ENCODE measurements at places on chromosomes 6 and 20. TPM values are rescaled to one million over a fixed set of nuclear protein-coding genes. Genes with fewer than 3 reads are reported as not detected.

GTSF1L gene
- total RNA-seq: not detected

COL11A2 gene
- total RNA-seq: 0.94 TPM

GSTA2 gene
- not detected for total RNA-seq

CD109 gene
- 10.5 TPM for total RNA-seq

RAET1L gene
- total RNA-seq: not detected

KHDRBS2 gene
- total RNA-seq: not detected

HLA-DPB1 gene
- total RNA-seq: 53.8 TPM

METTL24 gene
- 1.7 TPM for total RNA-seq

All from left cardiac atrium (tissue), 4 donors.